Thyroid gland (tissue), 4 donors: ENCODE measurements at places on chromosomes 11 and 22. TPM values are rescaled to one million over a fixed set of nuclear protein-coding genes. Genes with fewer than 3 reads are reported as not detected.
A peak's percentile ranks its signal among the peaks of the same experiment; 100 is the strongest.

- no peak overlapping the region for H3K4me3 ChIP-seq
- H3K4me1 ChIP-seq = no peaks in the 10 kb centered on the region
- no peak for DNase-seq
- no peaks in the 10 kb centered on the region for H3K27me3 ChIP-seq
These were observed 29.1 kb upstream of the ANO1 start for GRCh38 chr11:70049045-70049444.

DNA sequence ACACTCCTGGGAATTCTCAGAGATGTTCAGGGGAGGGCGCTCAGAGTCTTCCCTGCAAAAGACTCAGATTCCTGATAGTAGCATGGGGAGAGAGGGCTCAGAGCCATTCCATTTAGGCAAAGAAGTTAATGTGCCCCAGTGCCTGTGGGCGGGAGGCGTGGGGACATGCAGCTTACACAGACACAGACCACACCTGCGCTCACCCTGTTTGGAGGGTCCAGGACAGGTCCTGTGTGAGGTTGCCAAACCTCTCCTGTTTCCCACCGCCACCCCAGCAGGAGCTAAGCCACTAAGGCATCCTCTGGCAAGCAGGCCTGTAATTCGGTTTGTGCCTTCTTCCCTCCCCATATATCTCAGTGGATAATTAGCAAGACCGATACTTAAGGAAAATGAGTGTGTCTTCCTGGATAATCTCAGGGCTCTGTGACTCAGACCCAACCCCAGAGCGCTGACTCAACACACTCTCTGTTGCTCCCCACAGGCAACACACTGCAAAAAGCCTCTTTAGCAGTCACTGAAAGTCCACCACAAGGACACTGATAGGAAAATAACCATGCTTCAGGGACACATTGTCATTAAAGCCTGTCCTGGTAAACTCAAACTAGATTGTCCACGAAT is 118.9 kb upstream of the LMO1 start:
- H3K4me3 ChIP-seq = no peak overlapping the region
- H3K36me3 ChIP-seq = no peaks in the 10 kb centered on the region
- peaks cover 29% of the 10 kb centered on the region for H3K4me1 ChIP-seq
- no peak for DNase-seq
- no peak overlapping the region for H3K27ac ChIP-seq

- H3K27ac ChIP-seq = peak overlapping the region; percentile 83
- H3K4me1 ChIP-seq = peaks cover 77% of the 10 kb centered on the region
- H3K36me3 ChIP-seq = no peaks in the 10 kb centered on the region
These were observed 6.0 kb upstream of the AHNAK start for GRCh38 chr11:62552485-62553079.

GRCh38 chr11:15744693-15745092 is 611.7 kb downstream of the SOX6 start:
- DNase-seq = no peak
- no peaks in the 10 kb centered on the region for H3K36me3 ChIP-seq
- no peak overlapping the region for H3K27ac ChIP-seq
- no peaks in the 10 kb centered on the region for H3K27me3 ChIP-seq
- no peaks in the 10 kb centered on the region for H3K4me1 ChIP-seq
- no peak overlapping the region for H3K4me3 ChIP-seq

- DNase-seq = no peak
- no peaks in the 10 kb centered on the region for H3K36me3 ChIP-seq
- H3K4me1 ChIP-seq = no peaks in the 10 kb centered on the region
- H3K4me3 ChIP-seq = no peak overlapping the region
- no peaks in the 10 kb centered on the region for H3K27me3 ChIP-seq
These were observed 28.8 kb upstream of the BRSK2 start for GRCh38 chr11:1360835-1361357.

- no peaks in the 10 kb centered on the region for H3K27me3 ChIP-seq
- H3K4me1 ChIP-seq = no peaks in the 10 kb centered on the region
- no peak overlapping the region for H3K27ac ChIP-seq
- no peak overlapping the region for H3K4me3 ChIP-seq
- no peaks in the 10 kb centered on the region for H3K36me3 ChIP-seq
- no peak for DNase-seq
These were observed 164.5 kb downstream of the MIAT start for GRCh38 chr22:26821854-26822253.

GRCh38 chr11:2463766-2464277 is 19.0 kb downstream of the KCNQ1 start:
- H3K36me3 ChIP-seq = no peaks in the 10 kb centered on the region
- DNase-seq = no peak
- no peak overlapping the region for H3K4me3 ChIP-seq
- H3K27me3 ChIP-seq = no peaks in the 10 kb centered on the region
- H3K27ac ChIP-seq = peak overlapping the region; percentile 99

DNA sequence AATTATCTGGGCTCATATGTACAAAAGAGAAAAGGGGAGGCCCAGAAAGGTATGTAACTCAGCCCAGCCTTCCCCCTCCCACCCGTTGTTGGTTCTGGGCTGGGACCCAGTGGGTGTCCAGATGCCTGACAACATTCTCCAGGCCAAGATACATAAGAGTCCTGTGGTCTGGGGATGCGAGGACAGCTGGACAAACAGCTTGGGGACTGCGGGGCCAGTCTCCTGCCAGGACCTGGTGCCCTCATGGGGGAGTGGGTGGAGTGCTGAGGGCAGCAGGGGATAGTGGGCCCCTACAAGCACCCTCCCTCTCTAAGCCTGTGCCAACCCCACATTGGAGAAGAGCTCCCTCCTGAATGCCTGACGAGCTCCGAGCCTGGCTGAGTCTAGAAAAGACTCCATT is 3.5 kb upstream of the SLC22A6 start:
- H3K36me3 ChIP-seq = no peaks in the 10 kb centered on the region
- H3K4me3 ChIP-seq = no peak overlapping the region
- H3K27me3 ChIP-seq = no peaks in the 10 kb centered on the region
- no peak for DNase-seq
- H3K4me1 ChIP-seq = no peaks in the 10 kb centered on the region

- H3K27ac ChIP-seq = no peak overlapping the region
- H3K36me3 ChIP-seq = no peaks in the 10 kb centered on the region
- H3K4me3 ChIP-seq = no peak overlapping the region
- peaks cover 25% of the 10 kb centered on the region for H3K4me1 ChIP-seq
- no peaks in the 10 kb centered on the region for H3K27me3 ChIP-seq
These were observed 49.0 kb upstream of the CSNK2A3 start for GRCh38 chr11:11401960-11402535.

- no peak overlapping the region for H3K4me3 ChIP-seq
- no peak for DNase-seq
- no peaks in the 10 kb centered on the region for H3K36me3 ChIP-seq
- H3K4me1 ChIP-seq = no peaks in the 10 kb centered on the region
- H3K27me3 ChIP-seq = no peaks in the 10 kb centered on the region
These were observed 1181.0 kb upstream of the TENM4 start for GRCh38 chr11:80621871-80622270.

- no peak overlapping the region for H3K4me3 ChIP-seq
- no peak overlapping the region for H3K27ac ChIP-seq
- no peaks in the 10 kb centered on the region for H3K27me3 ChIP-seq
- no peaks in the 10 kb centered on the region for H3K36me3 ChIP-seq
- H3K4me1 ChIP-seq = no peaks in the 10 kb centered on the region
- no peak for DNase-seq
These were observed 746.2 kb downstream of the NELL1 start for GRCh38 chr11:21415606-21416005.

DNA sequence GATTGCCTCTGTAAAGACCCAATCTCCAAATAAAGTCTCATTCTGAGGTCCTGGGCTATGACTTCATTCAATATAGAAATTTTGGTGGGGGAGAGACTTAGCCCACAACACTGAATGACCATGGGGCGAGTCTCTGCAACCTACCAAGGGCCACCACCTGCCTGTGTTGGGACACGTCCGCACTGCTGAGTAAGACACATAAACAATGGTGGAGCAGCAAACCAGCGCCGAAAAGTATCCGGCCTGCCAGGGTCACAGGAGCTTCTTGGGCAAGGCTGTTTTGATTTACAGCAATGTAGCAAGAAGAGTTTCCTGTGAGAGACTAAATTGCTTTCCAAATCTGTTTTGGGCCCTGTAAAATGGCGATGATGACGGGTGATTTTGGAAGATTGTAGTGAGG is 122.3 kb downstream of the SHANK2 start:
- no peaks in the 10 kb centered on the region for H3K36me3 ChIP-seq
- no peaks in the 10 kb centered on the region for H3K4me1 ChIP-seq
- H3K27me3 ChIP-seq = no peaks in the 10 kb centered on the region
- DNase-seq = no peak
- H3K4me3 ChIP-seq = no peak overlapping the region

DNA sequence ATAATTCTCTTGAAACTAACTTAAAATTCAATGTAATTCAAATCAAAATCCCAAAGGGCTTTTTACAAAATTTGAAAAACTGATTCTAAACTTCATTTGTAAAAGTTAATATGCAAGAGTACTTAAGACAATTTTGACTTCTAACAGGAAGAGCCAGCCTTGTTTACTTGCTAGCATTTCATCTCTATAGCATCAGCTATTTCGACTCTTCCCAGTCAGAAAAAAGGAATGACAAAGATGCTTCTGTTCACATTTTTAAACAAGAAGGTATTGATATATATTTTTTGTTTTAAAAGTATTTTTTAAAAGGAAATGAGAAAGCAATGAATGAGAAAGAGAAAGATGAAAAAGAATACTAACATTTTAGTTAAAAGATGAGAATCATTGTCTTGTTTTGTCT is 16.4 kb downstream of the SLN start:
- H3K27me3 ChIP-seq = no peaks in the 10 kb centered on the region
- H3K4me3 ChIP-seq = no peak overlapping the region
- DNase-seq = no peak
- no peaks in the 10 kb centered on the region for H3K36me3 ChIP-seq
- no peak overlapping the region for H3K27ac ChIP-seq

DNA sequence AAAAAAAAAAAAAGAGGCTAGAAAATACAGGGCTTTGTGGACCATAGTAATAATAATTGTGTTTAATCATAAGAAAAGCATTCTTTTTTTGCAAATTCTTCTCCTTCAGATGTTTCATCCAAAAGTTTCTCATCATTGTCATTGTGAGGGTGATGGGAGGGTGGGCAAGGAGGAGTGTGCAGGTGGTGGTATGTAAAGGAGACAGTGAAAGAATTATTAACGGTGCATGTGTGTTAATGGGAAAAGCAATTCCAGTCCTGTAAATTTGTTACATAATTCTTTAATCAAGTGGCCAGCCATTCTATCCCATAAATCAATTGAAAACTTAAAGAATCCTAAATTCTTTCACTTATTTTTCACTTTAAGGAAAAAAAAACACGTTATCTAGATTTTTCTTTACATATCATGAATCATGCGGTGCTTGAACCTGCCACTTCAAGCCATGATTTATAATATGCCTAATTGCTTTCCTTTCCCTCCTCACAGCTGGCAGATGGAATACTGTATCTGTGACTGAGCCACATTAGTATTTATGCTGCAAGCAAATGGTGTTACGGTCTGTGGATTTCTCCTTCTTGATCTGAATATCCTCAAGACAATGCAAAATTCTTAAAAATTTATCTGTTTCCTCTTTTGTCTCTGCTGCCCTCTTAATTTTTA is 318.5 kb downstream of the JRKL start:
- H3K27me3 ChIP-seq = no peaks in the 10 kb centered on the region
- no peak overlapping the region for H3K27ac ChIP-seq
- DNase-seq = no peak
- H3K36me3 ChIP-seq = no peaks in the 10 kb centered on the region
- no peak overlapping the region for H3K4me3 ChIP-seq
- H3K4me1 ChIP-seq = no peaks in the 10 kb centered on the region

GRCh38 chr11:1158681-1159487 is 1.1 kb downstream of the MUC5AC start:
- no peaks in the 10 kb centered on the region for H3K4me1 ChIP-seq
- DNase-seq = no peak
- no peak overlapping the region for H3K27ac ChIP-seq

DNA sequence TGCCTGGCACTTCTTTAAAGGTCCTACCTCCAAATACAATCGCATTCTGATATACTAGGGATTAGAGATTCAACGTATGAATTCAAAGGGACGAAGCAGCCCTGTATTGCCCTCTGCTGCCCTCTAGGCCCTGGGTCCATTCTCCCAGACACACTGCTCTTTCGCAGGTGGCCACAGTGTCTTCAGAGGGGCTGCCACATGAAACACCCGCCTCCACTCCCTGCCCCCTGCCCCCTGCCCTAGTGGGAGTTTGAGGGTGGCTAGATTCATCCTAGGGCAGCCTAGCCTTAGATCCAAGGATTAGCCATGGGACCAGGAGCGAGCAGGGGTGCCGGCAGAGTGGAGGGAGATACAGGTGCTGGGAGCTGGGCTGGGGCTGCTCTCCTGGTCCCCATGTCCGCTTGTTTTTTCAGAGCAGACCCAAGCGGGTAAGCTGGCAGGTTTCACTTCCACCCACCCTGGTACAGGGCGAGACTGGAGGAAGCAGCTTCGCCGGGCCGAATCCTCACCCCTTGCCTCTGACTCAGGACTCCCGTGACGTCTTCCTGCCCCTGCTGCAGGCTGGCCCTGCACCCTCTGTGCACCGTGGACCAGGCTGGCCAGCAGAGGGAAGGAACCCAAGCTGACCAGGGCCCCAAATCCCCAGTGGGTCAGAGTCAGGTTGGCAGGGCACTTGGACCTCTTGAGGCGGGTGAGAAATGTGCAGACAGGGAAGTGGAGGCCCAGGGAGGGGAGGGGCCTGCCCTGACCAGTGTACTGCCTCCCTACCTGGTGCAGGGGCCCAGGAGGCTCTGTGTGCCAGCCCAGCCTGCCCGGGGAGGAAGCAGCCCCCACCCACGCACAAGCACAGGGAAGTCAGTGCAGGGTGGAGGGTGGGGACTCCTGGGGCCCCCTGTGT is 28.4 kb upstream of the HMOX1 start:
- no peaks in the 10 kb centered on the region for H3K27me3 ChIP-seq
- no peak for DNase-seq
- no peak overlapping the region for H3K4me3 ChIP-seq
- no peak overlapping the region for H3K27ac ChIP-seq
- peaks cover 15% of the 10 kb centered on the region for H3K4me1 ChIP-seq

DNA sequence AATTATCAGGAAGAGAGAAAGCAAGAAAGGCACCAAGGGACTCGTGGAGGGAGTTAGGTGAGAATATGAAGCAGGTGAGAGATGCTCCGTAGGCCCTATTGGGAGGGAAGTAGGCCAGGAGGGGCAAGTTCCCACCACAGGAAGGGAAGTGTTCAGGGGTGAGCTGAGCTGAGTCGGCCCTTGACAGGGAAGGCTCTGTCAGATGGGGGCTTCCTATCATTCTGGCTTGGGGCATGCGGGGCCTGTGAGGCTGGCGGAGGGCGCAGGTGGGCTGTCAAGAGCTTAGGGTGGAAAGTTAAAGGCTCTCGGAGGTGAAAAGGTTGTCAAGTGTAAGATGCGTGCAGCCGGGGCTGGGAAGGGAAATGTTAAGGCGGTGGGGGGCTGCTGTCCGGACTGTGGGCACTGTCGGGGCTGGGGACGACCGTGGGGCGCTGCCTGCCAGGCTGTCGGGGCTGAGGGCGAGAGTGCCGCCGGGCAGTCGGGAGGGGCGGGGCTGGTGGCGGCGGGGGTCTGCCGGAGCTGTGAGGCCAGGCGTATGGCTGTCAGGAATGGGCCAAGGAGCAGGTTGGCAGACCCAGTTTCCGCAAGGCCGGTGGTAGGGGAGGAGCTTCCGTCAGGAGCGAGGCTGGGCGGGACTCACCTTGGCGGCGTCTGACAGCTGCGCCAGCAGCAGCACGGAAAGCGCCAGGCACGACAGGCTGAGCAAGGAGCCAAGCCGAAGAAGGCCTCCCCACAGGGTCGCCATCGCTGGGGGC is 496 bp downstream of the TMEM9B start:
- H3K27me3 ChIP-seq = no peaks in the 10 kb centered on the region
- H3K4me3 ChIP-seq = peak overlapping the region; percentile 24
- DNase-seq = peak; percentile 91
- no peaks in the 10 kb centered on the region for H3K36me3 ChIP-seq

Gene GDPD5
- total RNA-seq = 6.4 TPM

Gene INS
- total RNA-seq = not detected

Gene THY1
- 43.4 TPM for total RNA-seq

Gene CCDC81
- 0.34 TPM for total RNA-seq

Gene AMBRA1
- 36.0 TPM for total RNA-seq

Gene TIGD3
- not detected for total RNA-seq

Gene IGF2
- total RNA-seq = 26.6 TPM
